ENCODE measurements at places on chromosomes 2 and 18.

GRCh38 chr2:159078443-159078842 is 110.0 kb downstream of the TANC1 start:
- DNase-seq = peak; percentile 82

DNA sequence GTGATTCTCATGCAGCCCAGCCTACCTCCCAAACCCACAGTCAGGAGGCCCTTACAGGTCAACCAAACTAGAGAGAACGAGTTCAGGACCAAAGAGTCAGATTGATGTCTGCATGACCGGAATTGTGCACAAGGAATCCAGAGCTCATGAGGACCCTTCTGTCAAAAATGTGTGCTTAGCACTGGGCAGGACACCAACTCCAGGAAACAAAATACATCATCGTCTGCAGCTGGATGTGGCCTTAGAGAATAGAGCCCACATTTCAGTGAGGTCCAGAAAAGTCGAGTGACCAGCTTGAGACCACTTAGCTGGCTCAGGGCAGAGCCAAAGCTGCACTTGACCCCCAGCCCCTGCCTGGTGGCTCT is 3.2 kb downstream of the TNS1 start:
- DNase-seq = no peak

DNA sequence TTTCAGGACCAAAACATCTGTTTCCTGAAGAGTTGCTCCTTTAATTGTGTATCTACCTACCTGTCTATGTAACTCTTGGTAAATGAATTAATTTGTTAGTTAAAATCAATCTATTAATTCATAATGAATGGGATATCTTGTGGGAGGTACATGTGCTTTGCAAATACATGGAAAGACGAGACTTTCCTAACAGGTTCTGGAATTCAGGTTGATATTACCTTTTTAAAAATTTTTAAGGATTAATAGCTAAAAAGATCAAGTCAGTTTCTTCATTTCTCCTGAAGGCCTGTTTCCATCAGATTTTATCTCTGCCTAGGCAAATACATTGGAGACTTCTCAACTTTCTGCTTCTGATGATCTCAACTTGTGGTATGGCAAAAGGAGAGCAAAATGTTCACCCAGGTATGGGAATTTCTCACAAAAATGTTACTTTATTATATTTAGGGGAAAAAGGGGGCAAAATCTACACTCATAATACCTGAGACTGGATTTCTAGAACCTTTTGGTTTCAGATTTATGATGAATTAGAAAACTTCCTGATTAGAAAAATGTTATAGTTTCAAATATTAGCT is 7.4 kb downstream of the TFPI start:
- no peak for DNase-seq

GRCh38 chr2:85503168-85503850 is 35.7 kb upstream of the MAT2A start:
- no peak for DNase-seq

DNA sequence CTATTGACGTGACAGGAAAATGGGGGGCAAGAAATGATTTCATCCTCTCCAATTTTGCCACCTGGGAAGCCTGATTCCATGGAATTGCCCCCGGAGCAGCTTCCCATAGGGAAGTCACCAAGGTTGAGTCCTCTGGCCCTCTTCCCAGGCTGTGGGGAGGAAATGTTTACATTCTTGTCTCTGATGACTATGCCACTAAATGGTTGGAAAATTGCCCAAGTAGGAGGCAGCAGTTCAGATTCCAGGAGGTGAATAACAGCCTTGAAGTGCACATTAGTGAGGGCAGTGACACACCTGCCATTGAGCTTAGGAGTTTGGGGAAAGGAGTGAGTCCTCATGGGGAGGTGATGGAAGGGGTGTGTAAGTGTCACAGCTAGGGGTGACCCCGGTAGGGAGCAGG is 449.2 kb upstream of the DCC start:
- DNase-seq = no peak

Measured in retinal pigment epithelial cell (primary cell).